Naive thymus-derived CD4-positive, alpha-beta T cell (primary cell): ENCODE measurements at places on chromosomes 2 and 18. TPM values are rescaled to one million over a fixed set of nuclear protein-coding genes. Genes with fewer than 3 reads are reported as not detected.
A peak's percentile ranks its signal among the peaks of the same experiment; 100 is the strongest.

DNA sequence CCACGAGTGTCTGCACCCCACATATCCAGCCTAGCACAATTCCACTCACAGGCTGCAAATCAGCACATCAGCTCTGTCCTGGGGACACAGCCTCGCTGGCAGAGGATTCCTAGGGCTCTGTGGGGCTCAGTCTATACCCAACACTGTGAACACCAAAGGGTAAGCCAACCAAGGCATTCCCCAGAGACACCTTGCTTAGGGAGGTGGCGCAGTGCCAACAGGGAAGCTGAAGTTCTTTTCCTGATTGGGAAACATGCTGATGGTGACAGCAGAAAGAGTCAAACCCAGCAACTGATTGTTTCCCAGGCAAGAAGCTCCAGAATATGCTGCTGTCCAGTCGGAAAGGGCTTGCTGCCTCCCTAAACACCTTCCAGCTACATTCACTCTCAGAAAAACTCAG lies 55.8 kb downstream of the TTC32 start:
- H3K27ac ChIP-seq: no peak overlapping the region
- no peaks in the 10 kb centered on the region for H3K4me1 ChIP-seq
- DNase-seq: no peak
- no peaks in the 10 kb centered on the region for H3K27me3 ChIP-seq
- H3K36me3 ChIP-seq: no peaks in the 10 kb centered on the region

DNA sequence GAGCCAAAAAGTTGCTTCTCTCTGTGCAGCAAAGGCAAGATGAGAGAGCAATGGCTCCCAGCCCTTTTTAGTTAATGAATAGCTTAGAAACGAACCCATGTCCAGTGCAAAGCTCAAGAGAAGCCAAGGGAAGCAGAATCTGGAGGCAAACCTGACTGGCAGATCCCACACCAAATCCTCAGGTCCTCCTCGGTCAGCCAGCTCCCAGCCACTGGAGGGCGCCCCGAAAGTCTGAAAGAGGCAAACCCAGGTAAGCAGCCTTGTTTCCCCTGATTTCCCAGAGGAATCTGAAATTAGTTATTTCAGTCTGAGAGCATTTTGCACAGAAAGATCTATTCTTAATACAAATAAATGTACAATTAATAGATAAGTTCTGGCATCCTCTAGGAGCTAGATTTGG lies 71.3 kb upstream of the PID1 start:
- no peaks in the 10 kb centered on the region for H3K36me3 ChIP-seq
- no peaks in the 10 kb centered on the region for H3K4me1 ChIP-seq
- no peaks in the 10 kb centered on the region for H3K27me3 ChIP-seq
- no peak overlapping the region for H3K27ac ChIP-seq
- DNase-seq: no peak

DNA sequence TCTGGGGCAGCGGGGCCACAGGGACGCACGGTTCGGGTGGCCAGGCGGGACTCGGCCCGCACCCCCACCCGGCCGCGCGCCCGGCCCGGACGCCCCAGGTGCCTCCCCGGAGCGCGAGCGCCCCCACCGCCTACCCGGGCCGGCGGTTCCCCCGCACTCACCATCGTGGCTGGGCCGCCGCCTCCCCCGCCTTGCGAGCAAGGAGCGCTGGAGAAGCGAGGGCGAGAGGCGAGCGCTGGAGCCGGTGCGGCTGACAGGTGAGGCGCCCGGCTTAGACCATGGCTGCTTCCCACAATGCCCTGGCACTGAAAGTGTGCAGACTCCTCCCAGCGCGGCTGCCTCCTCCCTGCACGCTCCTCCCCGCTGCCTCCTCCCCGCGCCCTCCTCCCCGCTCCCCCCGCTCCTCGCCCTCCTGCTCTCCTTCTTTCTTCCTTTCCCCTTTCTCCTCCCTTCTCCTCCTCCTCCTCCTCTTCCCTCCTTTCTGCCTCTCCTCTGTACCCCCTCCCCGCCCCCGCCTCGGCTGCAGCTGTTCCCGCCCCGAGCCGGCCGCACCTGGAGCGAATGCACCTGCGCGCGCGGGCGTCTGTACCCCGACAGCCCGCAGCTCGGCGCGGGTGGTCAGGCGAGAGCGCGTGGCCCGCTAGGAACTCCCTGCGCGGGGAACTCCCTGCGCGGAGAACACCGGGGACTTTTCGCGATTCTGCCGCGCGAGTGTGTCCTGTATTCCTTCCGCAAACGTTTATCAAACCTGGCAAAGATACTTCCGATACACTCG lies at the start of gene AP1S3:
Gene AP1S3 (minus strand): TSS at position 296 of the 775 bp plus-strand sequence. CDS start 132 bp downstream, at position 164.
- H3K27ac ChIP-seq: peak within 1 kb of the TSS; percentile 60
- DNase-seq: peak; percentile 72
- H3K27me3 ChIP-seq: no peaks in the 10 kb centered on the region
- peak within 1 kb of the TSS; percentile 69 for H3K4me3 ChIP-seq

GRCh38 chr18:48955830-48956261 lies 5.1 kb upstream of the SMAD7 start:
- no peak overlapping the region for H3K27ac ChIP-seq
- no peaks in the 10 kb centered on the region for H3K27me3 ChIP-seq
- DNase-seq: no peak
- H3K4me3 ChIP-seq: no peak overlapping the region
- peaks cover 10% of the 10 kb centered on the region for H3K4me1 ChIP-seq
- H3K36me3 ChIP-seq: no peaks in the 10 kb centered on the region

DNA sequence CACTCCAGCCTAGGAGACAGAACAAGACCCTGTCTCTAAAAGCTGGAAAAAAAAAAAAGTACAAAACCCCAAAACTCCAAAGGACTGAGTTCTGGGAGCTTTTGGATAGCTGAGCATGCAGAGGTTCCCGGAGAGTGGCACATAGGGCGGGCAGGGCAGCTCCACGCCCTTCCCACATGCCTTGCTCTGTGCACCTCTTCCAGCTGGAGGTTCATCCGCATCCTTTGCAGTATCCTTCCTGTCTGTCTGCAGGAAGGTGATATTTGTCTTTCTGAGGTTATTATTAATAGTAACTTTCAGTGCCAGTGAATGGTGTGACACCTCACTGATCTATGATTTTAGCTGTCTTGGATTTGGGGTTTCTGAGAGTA lies 70.2 kb downstream of the INPP4A start:
- no peak overlapping the region for H3K27ac ChIP-seq

GRCh38 chr2:23513245-23513871 lies 128.4 kb downstream of the KLHL29 start:
- no peak overlapping the region for H3K4me3 ChIP-seq
- no peaks in the 10 kb centered on the region for H3K4me1 ChIP-seq

- H3K27me3 ChIP-seq: no peaks in the 10 kb centered on the region
- H3K4me3 ChIP-seq: no peak overlapping the region
- DNase-seq: no peak
These were observed 122.0 kb downstream of the KIAA1328 start for GRCh38 chr18:36950960-36951359.

GRCh38 chr2:36343606-36344005 lies 12.0 kb upstream of the CRIM1 start:
- no peaks in the 10 kb centered on the region for H3K36me3 ChIP-seq
- H3K4me3 ChIP-seq: no peak overlapping the region
- no peak for DNase-seq
- no peak overlapping the region for H3K27ac ChIP-seq

- no peak for DNase-seq
These were observed 148.5 kb upstream of the SATB2 start for GRCh38 chr2:199606193-199606780.

- no peak overlapping the region for H3K27ac ChIP-seq
- H3K4me1 ChIP-seq: peaks cover 12% of the 10 kb centered on the region
- DNase-seq: no peak
- no peaks in the 10 kb centered on the region for H3K27me3 ChIP-seq
- H3K36me3 ChIP-seq: no peaks in the 10 kb centered on the region
These were observed 203.7 kb upstream of the ITGA4 start for GRCh38 chr2:181253438-181253837.

DNA sequence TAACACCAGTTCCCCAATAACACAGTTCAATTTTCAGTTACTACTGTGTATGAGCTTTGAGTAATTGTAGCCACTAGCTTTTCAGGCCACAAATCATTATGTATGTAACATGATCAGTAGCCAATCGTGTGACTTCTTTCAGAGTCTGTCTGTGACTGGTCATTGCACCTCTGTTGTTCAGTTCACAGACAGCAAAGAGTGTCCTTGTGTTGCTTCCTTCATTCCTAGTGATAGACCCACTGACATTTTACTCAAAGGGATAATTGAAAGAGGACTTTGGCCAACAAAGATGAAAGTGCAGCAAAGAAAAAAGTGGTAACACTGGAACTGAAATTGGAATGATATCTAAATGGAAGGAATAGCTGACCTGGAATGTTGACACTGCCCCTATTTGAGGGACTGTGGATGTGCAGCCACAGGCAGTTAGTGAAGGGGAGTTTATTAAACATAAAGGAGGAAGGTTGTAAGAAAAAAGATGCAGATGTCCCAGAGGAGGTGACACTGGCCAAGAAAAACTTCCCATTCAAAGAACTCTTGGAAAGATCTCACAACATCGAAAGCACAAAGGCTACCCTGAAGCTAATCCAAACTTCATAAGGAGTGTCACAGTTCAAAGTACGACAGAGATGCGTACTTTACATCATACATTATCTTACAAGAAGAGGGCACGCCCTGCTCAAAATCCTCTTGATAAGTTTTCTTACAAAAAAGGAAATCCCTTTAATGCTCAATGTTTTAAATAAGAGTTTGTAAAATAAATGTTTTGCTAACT lies 19.3 kb downstream of the TTC39C start:
- no peaks in the 10 kb centered on the region for H3K27me3 ChIP-seq
- H3K27ac ChIP-seq: no peak overlapping the region
- H3K36me3 ChIP-seq: no peaks in the 10 kb centered on the region
- H3K4me3 ChIP-seq: no peak overlapping the region
- peaks cover 42% of the 10 kb centered on the region for H3K4me1 ChIP-seq

- no peak overlapping the region for H3K4me3 ChIP-seq
- no peaks in the 10 kb centered on the region for H3K4me1 ChIP-seq
- H3K27me3 ChIP-seq: no peaks in the 10 kb centered on the region
- H3K27ac ChIP-seq: no peak overlapping the region
- DNase-seq: no peak
These were observed 80.2 kb downstream of the SLC8A1 start for GRCh38 chr2:40371525-40372282.

DNA sequence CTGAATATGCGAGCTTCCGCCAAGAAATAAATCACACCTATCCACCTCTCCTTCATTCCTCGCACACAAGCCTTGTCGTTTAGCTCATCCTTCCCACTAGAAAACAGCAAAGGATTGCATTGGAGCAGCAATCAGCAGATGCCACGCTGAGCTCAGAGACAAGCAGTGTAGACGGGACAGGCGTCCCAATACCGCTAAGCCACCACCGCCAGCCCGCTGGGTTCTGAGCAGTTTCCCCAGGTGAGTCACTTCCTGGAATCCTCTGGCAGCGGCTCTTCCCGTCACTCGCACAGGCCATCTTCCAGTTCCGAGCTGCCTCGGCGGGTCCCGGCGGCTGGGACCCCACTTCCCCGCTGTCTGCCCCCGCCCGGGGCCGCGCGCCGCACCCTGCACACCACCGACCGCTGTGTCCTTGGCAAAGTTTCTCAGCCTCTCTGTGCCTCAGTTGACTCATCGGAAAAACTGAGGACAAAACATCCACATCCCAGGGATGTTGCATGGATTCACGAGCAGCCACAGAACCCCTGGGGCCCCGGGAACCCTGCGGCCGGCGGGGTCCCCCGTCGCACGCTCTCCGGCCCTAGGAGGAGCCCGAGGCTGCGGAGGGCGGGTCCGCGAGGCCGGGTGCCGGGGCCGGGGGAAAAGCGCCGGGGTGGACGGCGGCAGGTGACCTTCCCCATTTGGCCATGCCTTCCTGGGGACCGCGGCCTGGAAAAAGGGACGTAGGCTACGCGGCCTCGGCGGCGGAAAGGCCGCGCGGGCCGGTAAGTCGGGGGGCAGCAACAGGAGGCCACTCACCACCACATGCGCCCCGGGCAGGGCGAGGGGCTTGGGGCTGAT lies 573 bp downstream of the KDSR start:
- DNase-seq: peak; percentile 73
- H3K36me3 ChIP-seq: peaks cover 13% of the 10 kb centered on the region
- peak overlapping the region; percentile 92 for H3K4me3 ChIP-seq
- no peaks in the 10 kb centered on the region for H3K27me3 ChIP-seq
- peaks cover 6% of the 10 kb centered on the region for H3K4me1 ChIP-seq

- H3K27ac ChIP-seq: no peak overlapping the region
- H3K36me3 ChIP-seq: no peaks in the 10 kb centered on the region
- no peak overlapping the region for H3K4me3 ChIP-seq
- H3K27me3 ChIP-seq: no peaks in the 10 kb centered on the region
These were observed 23.1 kb upstream of the GPC1 start for GRCh38 chr2:240412211-240412861.

DNA sequence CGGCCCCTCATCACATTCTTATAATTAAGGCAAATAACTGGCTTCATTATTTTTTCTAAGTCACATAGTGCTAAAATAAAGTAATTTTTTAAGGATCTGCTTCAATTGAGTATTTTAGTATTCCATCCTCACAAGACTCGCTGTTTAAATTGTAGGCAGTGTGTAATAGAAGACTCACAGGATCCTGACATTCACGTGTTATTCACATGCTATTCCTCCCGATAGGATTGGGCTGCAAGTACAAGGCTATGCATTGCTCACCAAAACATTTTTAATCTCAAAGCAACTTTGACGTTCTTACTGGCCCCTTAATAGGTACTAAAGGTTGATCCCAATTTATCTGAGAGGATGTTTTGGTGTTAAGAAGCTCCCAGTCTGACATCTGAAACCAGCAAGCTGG lies 127.6 kb upstream of the L3MBTL4 start:
- no peak overlapping the region for H3K27ac ChIP-seq
- H3K4me1 ChIP-seq: no peaks in the 10 kb centered on the region

DNA sequence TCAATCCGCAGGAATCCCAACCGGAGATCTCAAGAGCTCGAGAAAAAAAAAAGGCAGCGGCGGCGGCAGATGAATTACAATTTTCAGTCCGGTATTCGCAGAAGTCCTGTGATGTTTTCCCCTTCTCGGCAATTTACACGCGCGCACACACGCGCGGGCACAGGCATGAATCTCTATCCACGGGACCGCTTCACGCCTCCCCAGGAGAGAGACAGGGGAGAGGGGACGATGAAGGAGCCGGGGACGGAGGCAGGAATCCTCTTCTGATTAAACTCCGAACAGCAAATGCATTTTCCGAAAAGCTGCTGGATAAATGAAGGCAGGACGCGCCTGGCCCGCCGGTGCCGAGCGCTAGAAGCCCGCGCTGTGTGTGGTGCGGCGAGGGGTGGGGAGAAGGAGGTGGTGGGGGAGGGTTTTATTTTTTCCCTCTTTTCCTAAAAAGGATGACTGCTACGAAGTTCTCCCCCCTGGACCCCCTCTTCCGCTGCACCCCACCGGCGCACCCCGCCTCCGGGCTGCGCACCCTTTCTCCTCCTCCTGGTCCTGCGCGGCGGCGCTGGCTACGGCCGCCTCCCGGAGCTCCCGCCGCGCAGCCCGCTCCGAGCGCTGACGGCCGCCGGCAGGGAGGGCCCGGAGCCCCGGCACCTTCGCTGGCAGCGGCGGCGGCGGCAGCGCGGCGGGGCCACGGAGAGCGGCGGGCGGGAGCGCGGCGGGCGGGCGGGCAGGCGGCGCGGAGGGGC lies at the start of gene BCL2:
Gene BCL2 (minus strand): TSS at position 387 of the 740 bp plus-strand sequence.
- no peaks in the 10 kb centered on the region for H3K36me3 ChIP-seq
- H3K27ac ChIP-seq: peak within 1 kb of the TSS; percentile 94
- H3K4me1 ChIP-seq: peaks cover 19% of the 10 kb centered on the region
- peak within 1 kb of the TSS; percentile 94 for H3K4me3 ChIP-seq
- DNase-seq: no peak
- H3K27me3 ChIP-seq: no peaks in the 10 kb centered on the region

GRCh38 chr18:77170890-77171410 lies 38.4 kb upstream of the MBP start:
- H3K4me1 ChIP-seq: no peaks in the 10 kb centered on the region
- no peaks in the 10 kb centered on the region for H3K36me3 ChIP-seq
- no peak overlapping the region for H3K27ac ChIP-seq
- H3K27me3 ChIP-seq: no peaks in the 10 kb centered on the region
- H3K4me3 ChIP-seq: no peak overlapping the region

Gene PIK3C3
- 61.5 TPM for total RNA-seq

Gene PSMA8
- 0.89 TPM for total RNA-seq

Gene PAX8
- 0.54 TPM for total RNA-seq

Gene NEB
- total RNA-seq: 0.15 and 0.31 TPM in 2 replicates

Gene ERLEC1
- total RNA-seq: 26.3 TPM

Gene ANKRD30BL
- total RNA-seq: not detected in 2 replicates

Gene C2orf72
- total RNA-seq: not detected

Gene AUP1
- 160 TPM for total RNA-seq
